GM12865 (cell line): ENCODE measurements at places on chromosomes 2 and 18.

- DNase-seq: no peak
These were observed 15.2 kb downstream of the NPAS2 start for GRCh38 chr2:100835006-100835659.

DNA sequence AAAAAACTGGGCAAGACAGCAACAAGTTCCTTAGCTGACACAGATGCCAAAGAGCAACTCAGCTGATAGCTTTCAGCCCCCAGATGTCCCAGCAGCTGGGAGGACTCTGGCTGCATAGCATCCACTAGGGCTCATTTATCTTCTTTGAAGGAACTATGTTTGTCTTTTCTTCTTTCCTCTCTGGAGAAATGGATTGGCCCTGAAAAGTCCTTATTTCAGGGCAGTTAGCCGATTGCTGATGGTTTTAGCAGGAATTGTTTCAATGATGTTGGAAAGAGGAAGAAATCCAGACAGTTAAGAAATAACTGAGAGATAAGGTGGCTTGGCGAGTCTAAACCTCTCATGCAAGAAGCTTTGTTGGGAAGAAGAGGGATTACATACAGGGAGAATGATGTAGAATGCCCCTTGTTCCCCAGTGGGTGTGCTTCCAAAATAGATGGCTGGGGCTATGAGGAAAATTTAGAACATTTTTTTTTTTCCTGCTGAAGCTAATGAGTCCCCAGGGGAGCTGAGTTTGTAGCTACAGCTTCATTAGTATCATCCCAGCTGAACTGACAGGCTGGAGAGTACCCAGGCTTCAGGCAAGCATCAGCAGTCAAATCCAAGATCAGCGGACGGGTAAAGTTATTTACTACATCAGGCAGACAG lies 33.6 kb upstream of the SERPINE2 start:
- no peak for DNase-seq

GRCh38 chr2:215615803-215616174 lies 179.9 kb upstream of the FN1 start:
- DNase-seq: no peak

GRCh38 chr18:77650799-77651385 lies 401.2 kb downstream of the GALR1 start:
- peak; percentile 64 for DNase-seq

- no peak for DNase-seq
These were observed 163.1 kb downstream of the CDH20 start for GRCh38 chr18:61496374-61496773.

DNA sequence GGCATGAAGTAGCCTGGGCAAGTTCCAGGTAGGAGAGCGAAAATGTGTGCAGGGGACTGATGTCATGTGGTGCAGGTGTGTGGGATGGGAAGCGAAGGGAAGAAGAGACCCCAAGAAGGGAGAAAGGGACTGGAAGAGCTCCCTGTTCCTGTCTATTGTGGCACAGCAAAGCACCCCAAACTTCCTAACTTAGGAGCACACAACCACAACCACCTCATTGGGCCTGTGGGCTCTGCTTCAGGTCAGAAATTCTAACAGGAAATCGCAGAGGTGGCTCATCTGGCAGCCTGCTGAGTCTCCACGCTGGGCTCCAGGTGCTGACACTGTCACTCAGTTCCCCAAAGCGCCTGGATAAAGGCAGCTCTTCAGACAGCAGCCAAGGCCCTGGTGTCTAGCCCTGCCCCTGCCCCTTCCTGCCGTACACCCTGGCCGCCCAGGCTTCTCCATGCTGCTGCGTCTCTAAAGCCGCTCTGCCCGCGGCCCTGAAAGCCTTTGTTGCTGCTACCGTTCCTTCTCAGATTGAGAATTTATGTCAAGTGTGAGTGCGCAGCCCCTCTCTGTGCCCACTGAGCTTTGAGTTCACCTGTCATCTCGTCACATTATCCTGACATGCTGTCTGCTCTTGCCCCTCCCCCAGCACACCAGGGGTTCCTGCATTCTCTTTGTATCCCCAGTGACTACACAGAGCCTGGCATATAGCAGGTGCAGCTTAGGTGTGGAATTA lies 140.2 kb upstream of the BCL2L11 start:
- DNase-seq: no peak

DNA sequence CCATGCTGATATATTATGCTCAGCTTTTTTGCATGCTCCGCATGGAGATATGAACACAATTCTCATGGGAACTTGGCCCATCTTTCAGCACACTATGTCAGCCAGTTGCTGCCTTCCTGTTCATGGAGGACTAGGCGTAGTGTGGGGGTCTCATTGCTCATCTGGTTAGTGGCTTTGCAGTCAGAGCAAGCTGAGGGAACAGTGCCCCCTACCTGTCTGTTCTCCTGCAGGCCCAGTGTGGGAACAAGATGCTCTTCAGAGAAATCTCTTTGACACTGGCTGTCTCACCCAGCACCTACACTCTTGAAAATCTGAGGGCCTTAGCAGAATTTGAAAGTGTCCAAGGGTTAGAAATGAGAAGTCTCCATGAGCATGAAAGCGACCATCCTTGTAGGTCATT lies 47.1 kb downstream of the SPTBN1 start:
- peak; percentile 64 for DNase-seq

- DNase-seq: no peak
These were observed 17.5 kb downstream of the STEAP3 start for GRCh38 chr2:119241205-119241532.

DNA sequence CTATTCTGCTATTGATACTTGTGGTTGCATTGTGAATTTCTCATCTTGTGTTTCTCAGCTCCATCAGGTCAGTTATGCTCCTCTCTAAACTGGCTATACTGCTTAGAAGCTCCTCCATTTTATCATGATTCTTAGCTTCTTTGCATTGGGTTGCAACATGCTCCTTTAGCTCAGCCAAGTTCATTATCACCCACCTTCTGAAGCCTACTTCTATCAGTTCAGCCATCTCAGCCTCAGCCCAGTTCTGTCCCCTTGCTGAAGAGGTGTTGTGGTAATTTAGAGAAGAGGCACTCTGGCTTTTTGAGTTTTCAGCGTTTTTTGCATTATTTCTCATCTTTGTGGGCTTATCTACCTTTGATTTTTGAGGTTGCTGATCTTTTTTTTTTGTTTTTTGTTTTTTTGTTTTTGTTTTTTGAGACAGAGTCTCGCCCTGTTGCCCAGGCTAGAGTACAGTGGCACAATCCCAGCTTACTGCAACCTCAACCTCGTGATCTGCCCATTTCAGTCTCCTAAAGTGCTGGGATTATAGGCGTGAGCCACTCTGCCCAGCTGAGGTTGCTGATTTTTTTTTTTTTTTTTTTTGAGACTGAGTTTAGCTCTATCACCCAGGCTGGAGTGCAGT lies 36.0 kb downstream of the ANKRD12 start:
- no peak for DNase-seq

DNA sequence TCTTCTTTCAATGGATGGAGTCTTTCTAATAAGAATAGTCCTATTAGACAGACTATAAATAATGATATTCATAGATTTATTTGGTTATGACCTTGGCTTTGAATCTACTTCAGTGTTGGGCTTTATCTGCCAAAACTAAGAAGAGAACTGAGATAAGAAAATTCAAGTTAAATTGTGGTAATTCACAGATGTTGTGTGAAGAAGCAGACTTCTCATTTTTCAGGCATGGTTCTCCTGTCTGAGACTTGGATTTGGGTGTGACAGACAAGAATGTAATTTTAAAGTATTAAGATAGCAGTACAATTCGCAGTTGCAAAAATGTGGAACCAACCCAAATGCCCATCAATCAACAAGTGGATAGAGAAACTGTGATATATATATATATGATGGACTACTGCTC lies 124.7 kb downstream of the QPCT start:
- DNase-seq: no peak

DNA sequence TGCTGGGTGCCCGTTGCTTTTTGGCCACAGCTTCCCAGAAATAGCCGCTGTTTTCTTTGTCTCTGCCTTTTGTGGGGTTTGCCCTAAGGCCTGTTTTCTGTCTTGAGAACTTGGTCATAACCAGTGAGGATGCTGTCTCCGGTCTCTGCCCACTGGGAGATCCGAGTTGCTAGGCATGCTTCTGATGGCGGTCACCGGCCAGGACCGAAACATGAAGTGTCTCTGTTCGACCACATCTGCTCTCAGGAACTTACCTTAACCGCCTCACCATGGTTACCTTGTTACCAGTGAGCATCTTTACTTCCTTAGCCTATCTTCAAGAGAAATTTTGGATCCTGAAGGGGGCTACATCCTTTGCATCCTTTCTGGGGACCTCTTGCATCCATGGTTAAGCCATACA lies 91.9 kb downstream of the RTP5 start:
- DNase-seq: no peak

DNA sequence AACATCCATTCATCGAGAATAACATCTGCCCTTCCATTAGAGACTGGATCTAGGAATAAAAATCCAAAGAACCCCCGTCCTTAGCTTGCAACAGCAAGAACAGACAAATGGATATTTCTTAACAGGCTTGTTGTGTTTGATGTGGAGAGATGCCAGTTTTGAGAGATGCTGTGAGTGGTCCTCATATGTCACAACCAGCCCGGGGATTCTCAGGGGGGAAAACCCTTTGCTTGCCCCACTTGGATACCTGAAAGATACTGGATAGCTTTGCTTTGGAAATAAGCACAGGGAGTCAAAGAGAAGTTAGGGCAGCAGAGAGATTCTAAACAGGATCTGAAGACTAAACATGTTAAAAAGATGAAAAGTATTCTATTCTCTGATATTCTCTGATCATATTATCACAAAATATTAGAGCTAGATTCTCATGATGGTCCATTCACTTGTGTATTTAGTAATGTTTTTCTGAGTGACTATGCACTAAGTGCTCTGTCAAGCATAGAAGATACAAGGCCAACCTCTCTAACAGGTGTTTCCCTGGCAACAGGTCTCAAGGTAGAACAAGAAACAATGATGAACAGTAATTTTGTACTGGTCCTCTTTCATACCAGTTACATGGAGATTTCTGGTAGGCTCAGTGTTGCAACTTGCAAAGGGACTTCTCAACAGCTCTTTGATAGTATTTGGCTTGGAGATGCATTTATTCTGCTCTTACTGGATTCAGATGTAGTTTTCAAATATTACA lies 348.2 kb downstream of the MYCN start:
- no peak for DNase-seq

- peak; percentile 61 for DNase-seq
These were observed 3.0 kb downstream of the ADCY3 start for GRCh38 chr2:24917086-24917485.

GRCh38 chr18:25473008-25473407 lies 121.0 kb upstream of the ZNF521 start:
- no peak for DNase-seq

DNA sequence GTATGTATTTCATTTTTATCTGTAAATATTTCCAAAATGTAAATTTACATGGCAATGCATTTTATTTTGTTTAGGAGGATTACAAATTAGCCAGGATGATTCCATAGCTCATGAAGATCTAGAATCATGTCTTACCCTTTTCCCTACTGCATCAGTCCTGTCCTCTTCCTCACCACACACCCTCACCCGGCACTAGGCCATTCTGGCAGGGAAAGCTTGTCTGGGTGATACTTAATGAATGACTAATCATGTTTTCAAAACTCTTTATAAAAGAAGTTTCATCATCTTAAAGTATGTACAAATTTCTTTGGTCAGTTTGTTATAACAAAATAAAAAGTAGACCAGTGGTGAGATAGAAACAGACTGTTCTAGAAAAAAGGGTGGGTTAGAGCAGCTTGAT lies 283.3 kb upstream of the VWC2L start:
- no peak for DNase-seq

DNA sequence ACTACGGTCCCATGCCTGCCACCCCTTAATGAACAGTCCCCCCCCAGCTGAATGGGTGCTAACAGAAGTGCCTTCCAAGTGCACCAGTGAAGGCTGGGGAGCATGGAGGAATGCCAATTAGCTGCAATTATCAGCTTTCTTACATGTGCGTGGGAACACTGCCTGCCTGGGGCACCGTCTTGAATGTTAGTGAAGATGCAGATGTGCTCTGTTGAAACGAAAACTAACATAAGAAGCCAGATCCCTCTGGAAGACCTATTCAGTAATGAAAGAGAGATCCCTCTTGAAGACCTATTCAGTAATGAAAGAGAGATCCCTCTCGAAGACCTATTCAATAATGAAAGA lies 154.5 kb downstream of the CLIP4 start:
- no peak for DNase-seq

DNA sequence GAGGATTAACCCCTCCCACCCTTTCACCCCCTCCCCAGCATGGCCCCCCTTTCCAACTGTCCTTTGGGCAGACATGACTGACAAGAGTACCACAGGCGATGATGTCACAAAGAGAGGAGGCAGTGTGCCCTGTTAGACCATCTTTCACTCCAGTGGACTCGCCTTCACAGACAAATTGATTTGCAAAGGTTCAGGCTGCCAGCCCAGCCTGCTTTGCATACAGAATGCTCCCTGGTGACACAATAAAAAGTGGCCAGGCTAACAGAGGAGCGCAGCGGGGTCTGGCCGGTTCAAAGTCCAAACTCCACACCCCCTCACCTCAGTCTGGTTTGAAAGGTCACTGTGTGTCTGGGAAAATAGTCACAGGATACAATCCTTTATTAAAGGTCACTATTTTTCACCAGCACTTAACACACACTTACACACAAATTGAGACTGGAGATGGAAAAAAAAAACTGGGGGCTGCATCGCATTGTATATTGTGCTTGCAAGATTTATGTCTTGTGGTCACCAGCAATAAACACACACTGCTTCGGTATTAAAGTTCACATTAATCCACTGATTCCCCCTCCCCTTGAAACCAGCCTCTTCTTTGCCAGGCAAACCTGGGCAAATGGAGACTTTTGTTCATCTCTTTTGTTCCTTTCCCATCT lies 236.9 kb downstream of the BCL11A start:
- DNase-seq: peak; percentile 29

DNA sequence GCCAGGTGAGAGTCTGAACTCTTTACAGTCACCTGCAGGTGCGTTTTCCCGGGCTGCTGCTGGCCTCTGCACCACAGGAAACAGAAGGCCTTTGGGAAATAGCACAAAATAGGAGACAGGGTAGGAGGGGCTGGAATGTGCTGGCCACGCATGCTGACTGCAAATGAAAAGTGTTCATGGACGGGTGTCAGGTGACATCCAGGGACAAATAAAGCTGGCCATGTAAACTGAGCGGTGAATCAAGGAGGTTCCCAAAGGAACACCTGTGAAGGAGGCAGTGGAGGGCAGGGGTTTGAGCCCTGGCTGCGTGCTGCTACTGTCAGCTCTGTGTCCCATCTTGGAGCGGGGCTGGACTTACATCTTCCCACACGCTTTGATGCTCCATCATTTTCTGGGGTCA lies 42.4 kb upstream of the GBX2 start:
- DNase-seq: no peak

GRCh38 chr2:126302043-126302442 lies 353.9 kb upstream of the GYPC start:
- no peak for DNase-seq
